NCI-H1092 treated with DMSO at 0.1 percent for 48 hours (cell line): ENCODE measurements at places on chromosomes 3 and 15.
A peak's percentile ranks its signal among the peaks of the same experiment; 100 is the strongest.

- no peak for DNase-seq
Observed at GRCh38 chr3:32305361-32305876, 66.9 kb downstream of the CMTM8 start.

DNA sequence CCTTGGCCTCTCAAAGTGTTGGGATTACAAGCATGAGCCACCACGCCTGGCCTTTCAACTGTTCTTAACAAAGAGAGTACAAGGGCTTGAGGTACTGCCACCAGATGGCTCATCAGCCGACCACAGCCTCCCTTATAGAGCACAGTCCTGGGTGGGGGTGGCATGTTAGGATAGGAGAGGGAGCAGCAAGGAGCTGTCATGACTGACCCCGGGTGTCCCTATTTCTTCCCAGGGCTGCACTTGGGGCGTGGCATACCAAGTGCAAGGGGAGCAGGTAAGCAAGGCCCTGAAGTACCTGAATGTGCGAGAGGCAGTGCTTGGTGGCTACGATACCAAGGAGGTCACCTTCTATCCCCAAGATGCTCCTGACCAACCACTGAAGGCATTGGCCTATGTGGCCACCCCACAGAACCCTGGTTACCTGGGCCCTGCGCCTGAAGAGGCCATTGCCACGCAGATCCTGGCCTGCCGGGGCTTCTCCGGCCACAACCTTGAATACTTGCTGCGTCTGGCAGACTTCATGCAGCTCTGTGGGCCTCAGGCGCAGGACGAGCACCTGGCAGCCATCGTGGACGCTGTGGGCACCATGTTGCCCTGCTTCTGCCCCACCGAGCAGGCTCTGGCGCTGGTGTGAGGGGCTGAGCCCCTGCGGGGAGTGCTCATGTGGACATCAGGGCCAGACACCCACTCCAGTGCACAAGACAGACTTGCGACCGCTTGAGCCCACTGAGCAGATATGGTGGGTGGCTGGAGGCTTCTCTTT, 2.1 kb downstream of the CHAC1 start:
- no peak for DNase-seq

DNA sequence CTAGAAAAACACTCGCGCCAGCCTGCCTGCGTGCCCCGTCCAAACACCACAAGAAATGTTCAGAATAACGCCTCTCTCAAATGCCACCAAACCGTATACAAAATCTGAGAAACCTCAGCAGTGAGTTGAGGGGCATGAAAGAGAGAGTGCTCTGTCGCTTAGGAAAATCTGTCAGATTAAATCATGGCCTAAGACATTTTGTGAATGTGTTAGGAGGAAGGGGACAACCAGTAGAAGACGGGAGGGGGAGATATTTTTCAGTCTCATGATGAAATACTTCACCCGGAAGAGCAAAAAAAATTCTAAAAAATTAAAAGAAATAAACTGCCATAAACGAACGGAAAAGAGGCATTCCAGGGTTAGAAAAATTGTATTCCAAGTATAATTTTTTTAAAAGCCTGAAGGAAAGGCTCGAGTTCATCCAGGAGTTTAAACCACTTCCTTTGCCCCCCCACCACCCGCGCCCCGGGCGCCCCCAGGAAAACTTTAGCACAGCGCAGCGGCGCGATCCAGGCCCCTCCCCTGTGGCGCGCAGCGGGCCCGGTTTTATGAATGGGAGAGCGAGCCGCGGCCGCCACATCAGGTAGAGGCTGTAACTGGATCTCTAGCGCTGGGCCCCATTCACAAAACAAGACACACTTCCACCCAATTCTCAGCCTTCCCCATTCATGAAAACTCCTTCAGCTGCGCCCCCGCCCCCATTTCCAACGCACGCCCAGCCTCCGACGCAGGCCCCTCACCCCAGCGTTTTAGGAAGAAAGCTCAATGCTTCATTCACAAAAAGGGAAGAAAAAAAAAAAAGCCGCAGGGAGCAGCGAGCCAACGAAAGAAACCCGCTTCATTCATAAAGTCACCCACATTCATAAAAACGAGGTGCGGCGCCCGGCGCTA, 1.4 kb downstream of the ETV5 start:
- peak; percentile 84 for DNase-seq

GRCh38 chr3:66483006-66483405, 17.8 kb downstream of the LRIG1 start:
- DNase-seq: peak; percentile 52

DNA sequence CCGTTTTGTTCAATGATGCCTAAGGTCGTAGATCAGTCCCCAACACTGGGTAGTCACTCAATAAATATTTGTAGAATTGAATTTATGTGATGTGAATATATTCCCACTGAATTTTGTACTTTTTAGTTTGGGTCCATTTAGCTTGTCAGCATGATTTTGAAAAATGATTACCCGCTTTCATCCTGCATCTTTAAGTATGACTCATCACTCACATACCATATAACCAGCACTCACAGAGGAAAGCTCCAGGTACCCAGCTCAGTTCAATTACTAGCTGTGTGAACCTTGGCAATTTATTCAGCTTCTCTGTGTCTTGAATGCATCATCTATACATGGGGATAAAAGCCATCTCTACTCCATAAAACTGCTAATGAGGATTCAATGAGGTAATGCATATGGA, 2.2 kb upstream of the MLF1 start:
- no peak for DNase-seq

DNA sequence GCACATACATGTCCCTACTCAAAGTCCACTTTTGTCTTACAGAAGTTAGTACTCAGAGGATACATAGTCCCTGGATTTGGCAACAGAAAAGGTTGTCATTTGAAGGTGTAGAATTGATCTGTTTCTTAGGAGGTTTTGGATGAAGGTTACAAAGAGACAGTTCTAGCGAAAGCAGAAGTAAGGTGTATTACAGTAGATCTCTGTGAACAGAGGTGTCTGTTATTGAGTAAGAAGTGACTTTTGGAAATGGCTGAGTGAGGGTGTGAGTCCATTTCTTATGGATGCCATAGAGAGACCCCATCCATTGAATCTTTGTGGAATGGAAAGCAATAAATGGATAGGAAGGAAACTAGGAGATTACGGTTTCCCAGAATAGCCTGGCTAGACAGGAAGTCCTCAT, 5.6 kb downstream of the ZNF662 start:
- DNase-seq: no peak

DNA sequence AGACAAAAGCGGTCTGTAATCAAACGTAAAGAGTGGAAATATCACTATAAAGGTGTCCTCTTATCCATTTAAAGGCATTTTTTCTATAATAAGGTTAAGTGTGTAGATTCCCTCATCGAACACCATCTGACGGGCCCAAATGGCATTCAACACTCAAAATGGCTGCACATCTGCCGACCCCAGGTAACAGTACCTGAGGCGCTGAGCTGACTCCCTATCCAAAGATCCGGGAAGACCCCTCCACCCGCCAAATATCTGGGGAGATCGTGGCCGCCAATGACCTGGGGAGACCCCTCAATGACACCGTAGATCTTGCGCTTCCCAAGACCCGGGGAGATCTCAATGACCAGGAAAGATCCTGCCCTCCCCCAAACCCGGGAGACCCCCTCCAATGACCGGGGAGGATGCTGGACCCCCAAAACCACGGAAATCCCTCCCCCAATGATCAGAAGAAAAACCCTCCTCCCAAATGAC, 476 bp downstream of the IP6K2 start:
- DNase-seq: peak; percentile 40

GRCh38 chr15:99438691-99439523, 126.9 kb upstream of the MEF2A start:
- DNase-seq: no peak

DNA sequence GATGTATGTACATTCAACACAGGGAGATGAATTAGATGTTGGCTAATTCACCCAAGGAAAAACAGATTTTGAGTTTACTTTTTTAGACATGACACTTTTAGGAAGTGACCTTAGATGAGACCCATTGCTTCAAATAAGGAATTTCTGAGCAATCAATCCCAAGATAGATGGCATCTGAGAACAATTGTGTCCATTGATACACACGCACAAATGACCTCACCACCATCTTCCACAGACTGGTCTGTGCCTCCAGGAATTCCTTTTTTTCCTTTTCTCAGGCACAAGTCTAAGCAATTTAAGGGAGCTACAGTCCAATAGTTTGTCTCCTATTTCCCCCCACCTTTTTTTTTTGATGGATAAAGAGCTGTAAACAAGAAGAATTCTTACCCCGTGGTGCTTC, 265.3 kb downstream of the TBL1XR1 start:
- no peak for DNase-seq

- no peak for DNase-seq
Observed at GRCh38 chr3:59595830-59596229, 546.0 kb upstream of the CFAP20DC start.

GRCh38 chr3:178602856-178603255, 66.6 kb downstream of the KCNMB2 start:
- peak; percentile 65 for DNase-seq

- no peak for DNase-seq
Observed at GRCh38 chr3:177565981-177566380, 368.7 kb upstream of the TBL1XR1 start.

- no peak for DNase-seq
Observed at GRCh38 chr3:150527464-150528255, 18.6 kb downstream of the SERP1 start.

DNA sequence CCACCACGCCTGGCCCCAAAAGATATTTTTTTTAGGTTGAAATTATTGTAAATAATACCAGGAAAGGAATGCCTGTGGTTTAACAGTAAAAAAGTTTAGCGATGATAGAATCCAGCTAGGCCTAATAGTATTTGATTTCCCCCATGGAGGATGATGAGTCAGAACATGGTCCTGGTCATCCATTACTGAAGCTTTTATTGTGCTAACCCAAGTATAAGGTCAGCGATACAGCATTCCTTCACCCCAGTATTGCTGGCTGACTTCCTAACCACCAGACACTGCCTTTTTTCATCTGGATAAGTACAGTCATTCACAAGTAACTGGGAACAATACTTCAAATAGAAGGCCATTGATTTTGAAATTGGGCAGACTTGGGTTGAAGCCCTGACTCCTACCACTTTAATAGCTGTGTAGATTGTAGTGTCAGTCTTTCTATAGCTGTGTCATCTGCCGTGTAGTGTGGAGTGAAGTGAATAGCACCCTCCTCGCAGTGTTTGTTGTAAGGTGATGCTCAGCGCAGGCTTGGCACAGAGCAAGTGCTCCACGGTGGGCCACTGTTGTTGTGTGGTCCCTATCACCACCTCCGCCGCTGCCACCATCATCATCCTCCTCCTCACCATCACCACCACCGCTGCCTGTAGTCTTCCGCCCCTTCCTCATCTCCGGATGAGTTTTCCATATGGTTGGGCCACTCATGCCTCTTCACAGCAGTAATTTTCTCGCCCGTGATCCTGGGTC, 436.0 kb upstream of the TPM1 start:
- DNase-seq: no peak

DNA sequence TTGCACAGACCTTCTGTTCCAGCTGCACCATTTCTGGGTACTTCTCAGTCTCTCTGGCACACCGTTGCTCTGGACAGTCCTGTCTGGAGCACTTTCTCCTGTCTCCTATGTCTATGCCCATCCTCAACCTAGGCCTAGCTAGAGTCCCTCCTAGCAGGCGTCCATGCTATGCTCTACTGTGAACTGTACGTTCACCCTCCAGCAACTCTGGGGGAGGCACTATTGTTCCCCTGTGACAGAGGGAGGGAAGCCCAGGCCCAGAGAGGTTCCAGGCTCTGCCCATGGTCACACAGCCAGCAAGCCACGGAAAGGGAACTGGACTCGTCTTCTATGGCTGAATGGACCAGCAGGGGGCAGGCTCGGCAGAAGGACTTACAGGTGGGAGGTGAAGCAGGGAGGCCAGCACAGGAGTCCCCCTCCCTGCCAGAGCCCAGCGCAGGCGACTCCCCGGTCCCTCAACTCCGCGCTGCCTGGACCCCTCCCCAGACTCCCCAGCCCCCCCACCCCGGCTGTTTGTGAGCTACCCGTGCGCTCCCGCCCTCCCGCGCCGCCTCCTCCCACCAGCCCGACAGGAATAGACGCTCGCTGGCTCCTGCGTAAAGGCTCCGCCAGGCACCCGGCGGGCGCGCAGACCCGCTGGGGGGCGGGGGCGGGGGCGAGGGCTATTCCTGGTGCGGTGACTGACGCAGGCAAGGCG, 1.7 kb upstream of the LINGO1 start:
- peak; percentile 37 for DNase-seq

DNA sequence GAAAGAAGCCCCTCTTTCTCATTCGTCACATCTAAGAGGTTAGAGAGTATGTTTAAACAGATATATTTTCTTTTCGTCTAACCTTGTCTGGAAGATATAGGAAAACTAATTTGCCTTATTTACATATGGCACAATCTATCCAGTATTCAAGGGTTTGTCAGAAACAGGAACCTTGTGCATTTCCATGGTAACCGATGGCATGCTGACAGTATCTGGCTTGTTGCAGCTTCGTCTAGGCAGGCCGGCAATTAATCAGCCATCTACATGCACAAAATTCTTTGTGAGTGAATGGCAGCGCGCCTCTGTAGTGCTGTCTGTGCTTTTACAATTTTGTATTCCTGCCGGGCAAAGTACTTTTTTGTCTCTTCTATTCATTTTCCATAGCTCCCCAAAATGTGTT, 294.0 kb upstream of the SOX2 start:
- DNase-seq: no peak

- DNase-seq: no peak
Observed at GRCh38 chr3:134339331-134339730, 34.9 kb downstream of the AMOTL2 start.

DNA sequence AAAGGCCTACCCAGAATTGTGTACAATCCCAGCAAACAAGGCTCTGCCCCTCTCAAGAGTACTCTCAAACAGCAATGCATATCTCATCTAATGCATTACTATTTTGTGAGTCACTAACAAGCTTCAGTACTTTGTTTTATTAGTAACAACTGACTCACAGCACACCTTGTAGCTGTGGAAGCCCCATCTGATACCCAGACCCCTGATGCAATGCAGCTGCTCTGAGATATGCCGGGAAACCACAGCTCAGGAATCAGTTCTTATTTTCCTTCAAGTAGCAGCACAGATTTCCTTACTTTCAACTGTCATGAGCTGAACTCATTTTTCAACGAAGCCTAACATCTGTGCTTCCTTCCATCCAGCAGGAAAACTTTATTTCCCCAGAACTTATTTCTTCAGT, 37.8 kb downstream of the CCNL1 start:
- DNase-seq: no peak

- no peak for DNase-seq
Observed at GRCh38 chr3:25468866-25469319, 40.8 kb downstream of the RARB start.

- DNase-seq: peak; percentile 9
Observed at GRCh38 chr15:77836121-77836692, 203.5 kb upstream of the LINGO1 start.

GRCh38 chr3:110754212-110754916, 317.3 kb upstream of the NECTIN3 start:
- DNase-seq: no peak

DNA sequence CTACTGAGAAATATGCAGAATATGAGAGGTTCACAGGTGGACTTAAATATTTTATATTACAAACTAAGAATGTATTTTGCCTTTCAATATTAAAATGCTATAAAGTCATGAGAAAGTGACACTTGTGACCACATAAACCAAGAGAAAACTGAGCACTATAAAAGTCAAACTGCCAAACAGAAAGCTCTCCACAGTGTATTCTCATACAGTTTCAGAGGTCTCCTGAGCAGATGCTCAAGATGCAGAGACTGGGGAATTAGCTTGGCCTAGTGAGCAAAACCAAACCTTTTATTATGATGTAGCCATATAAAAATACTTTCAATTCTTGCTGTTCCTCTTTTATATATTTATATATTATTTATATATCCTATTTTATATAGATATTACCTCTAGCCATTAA, 227.8 kb downstream of the TBC1D5 start:
- no peak for DNase-seq

GRCh38 chr15:34301058-34301457, 36.5 kb downstream of the SLC12A6 start:
- DNase-seq: no peak

- no peak for DNase-seq
Observed at GRCh38 chr3:141849056-141849815, 27.2 kb upstream of the ATP1B3 start.
